ENCODE measurements at places on chromosomes 12 and 14. TPM values are rescaled to one million over a fixed set of nuclear protein-coding genes. Genes with fewer than 3 reads are reported as not detected.

MYO1H gene
- not detected for total RNA-seq

KLHL33 gene
- total RNA-seq: not detected

MIPOL1 gene
- 14.9 TPM for total RNA-seq

IL22 gene
- total RNA-seq: not detected

NGB gene
- total RNA-seq: not detected

ZDHHC22 gene
- total RNA-seq: not detected

KRT74 gene
- total RNA-seq: not detected

KCNA1 gene
- not detected for total RNA-seq

KRT83 gene
- total RNA-seq: not detected

SMARCC2 gene
- total RNA-seq: 70.2 TPM

GRCh38 chr12:51183816-51184215, 10.9 kb upstream of the TFCP2 start:
- DNase-seq: peak; percentile 20

DNA sequence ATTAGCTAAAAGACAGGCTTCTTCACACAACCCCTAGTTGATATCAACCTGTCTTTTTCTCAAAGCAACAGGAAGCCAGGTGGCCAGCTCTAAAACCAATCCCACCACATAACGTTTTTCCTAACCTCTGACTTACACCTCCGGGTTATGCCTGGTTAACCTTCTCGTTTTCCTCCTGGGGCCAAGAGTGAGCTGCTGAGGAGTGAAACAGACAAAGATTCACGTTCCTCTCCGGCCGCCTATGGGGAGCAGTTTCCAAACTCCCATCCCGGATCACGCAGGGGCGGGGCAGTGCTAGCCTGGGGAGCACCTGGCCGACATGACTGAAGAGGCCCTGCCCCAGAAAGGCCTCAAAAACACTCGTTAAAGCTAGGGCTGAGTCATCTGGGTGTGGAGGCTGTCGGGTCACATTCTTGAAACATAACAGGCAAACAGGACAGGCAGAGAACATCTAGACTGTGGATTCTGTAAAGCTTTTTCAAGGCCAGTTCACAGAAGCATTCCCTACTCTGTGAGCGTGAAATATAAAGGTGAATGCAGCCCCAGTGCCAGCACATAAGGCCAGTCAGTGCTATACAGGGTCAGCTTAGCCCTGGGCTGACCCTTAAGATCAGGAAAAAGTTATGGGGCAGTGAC, 25.9 kb upstream of the LGALS3 start:
- DNase-seq: peak; percentile 84

DNA sequence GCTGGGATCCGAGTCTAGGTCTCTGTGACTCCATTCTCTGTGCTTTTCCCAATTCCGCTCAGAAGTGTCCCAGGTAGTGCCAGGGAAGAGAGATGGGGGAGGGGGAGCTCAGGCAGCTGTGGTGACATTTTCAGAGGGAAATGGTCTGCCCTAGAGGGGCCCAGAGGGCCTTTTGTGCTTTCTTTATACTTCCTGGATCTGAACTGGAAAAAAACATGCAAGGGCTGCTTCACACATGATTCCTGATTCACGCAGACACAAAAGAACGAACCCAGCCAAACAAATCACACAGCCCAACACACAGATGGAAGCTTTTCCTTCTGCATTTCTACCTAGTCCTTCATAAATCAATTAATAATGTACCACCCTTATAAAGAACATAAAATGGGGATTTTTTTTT, 26.5 kb downstream of the GPR68 start:
- no peak for DNase-seq

DNA sequence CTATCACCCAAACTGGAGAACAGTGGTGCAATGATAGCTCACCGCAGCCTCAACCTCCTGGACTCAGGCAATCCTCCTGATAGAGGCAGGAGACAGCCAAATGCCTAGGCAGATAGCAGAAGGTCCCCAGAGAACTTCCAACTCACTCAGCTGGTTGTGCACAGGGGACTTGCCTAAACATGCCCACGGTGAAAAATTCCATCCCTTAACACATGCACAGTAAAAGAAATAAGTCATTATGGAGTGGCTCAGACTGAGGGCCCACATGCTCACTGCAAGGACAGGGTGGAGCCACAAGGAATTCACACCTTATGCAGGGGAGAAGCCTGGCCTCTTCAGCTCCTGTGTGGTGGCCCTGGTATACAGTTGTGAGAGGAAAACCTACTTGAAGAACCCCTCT, 525.8 kb upstream of the ATP2B1 start:
- DNase-seq: no peak

- peak; percentile 75 for DNase-seq
Measured at GRCh38 chr12:51531978-51532497, 59.0 kb upstream of the SCN8A start.

- no peak for DNase-seq
Measured at GRCh38 chr12:15996254-15996653, 85.1 kb downstream of the DERA start.

DNA sequence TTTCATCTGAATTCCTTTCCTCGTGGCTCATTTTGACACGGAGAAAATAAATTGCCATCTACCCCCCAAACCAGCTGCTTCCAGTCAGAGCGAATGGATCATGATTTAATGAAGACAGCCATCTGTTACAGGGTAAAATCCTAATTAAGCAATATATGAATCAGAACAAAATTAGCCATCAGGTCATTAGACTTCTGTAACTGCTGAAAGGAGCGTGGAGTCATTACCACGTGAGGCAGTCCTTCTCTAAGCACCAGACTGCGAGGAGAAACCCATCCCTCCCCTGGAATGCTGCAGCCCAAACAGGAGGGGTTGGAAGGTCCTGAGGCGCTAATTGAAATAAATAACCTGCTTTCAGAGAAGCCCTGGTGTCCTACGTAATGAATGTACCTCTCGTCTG, 51.1 kb upstream of the TCL1A start:
- no peak for DNase-seq

GRCh38 chr12:3168223-3169221, 91.3 kb downstream of the TSPAN9 start:
- no peak for DNase-seq

GRCh38 chr14:66242001-66242400, 244.2 kb upstream of the CCDC196 start:
- DNase-seq: no peak

- DNase-seq: no peak
Measured at GRCh38 chr12:6830286-6830890, 2.2 kb downstream of the P3H3 start.

DNA sequence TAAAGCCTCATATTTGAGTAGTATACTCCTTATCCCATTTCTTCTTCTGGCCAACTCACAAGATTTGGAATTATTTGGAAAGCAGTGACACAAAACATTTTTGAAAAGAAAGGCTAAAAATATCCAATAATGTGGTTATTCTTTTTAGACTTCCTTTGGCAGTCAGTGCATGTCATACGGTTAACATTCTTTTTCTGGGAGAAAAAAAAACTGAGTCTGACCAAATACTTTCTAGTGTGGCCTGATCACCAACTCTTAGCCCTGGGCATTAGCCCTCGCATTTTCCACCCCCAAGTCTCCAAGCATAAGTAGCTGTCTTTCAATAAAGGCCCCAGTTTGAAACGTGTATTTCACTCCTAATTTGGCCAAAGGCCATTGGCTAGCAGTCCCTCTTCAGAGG, 5.9 kb downstream of the RASSF3 start:
- DNase-seq: no peak

GRCh38 chr14:99728231-99728920, 44.3 kb downstream of the CYP46A1 start:
- no peak for DNase-seq

GRCh38 chr12:95972832-95973456, 23.2 kb downstream of the HAL start:
- DNase-seq: no peak

GRCh38 chr12:103373088-103373523, 122.7 kb downstream of the C12orf42 start:
- no peak for DNase-seq

- DNase-seq: no peak
Measured at GRCh38 chr12:33205981-33206380, 233.6 kb downstream of the SYT10 start.

Measured in K562 (cell line).